ENCODE measurements at places on chromosomes 6 and 20. TPM values are rescaled to one million over a fixed set of nuclear protein-coding genes. Genes with fewer than 3 reads are reported as not detected.

The CTSZ gene
- total RNA-seq = 76.6 TPM

The C6orf141 gene
- total RNA-seq = 0.81 TPM

The SOX18 gene
- 2.8 TPM for total RNA-seq

The PBOV1 gene
- not detected for total RNA-seq

The FRK gene
- total RNA-seq = 1.4 TPM

The SMIM28 gene
- total RNA-seq = not detected

The SIM1 gene
- total RNA-seq = 0.14 TPM

The TAAR6 gene
- total RNA-seq = not detected

The MLN gene
- total RNA-seq = not detected

The OSBPL2 gene
- total RNA-seq = 46.7 TPM

The FAM184A gene
- total RNA-seq = 186 TPM

The NMBR gene
- 0.23 TPM for total RNA-seq

The GMPR gene
- total RNA-seq = 20.7 TPM

The C20orf202 gene
- not detected for total RNA-seq

The CPXM1 gene
- 74.7 TPM for total RNA-seq

The GRM4 gene
- total RNA-seq = 9.1 TPM

The PACSIN1 gene
- 7.3 TPM for total RNA-seq

The TCP11 gene
- not detected for total RNA-seq

The OOEP gene
- not detected for total RNA-seq

The LPIN3 gene
- 13.2 TPM for total RNA-seq

The PAQR8 gene
- 5.4 TPM for total RNA-seq

The TGM2 gene
- total RNA-seq = 0.37 TPM

The WFDC6 gene
- not detected for total RNA-seq

The GINS1 gene
- 40.8 TPM for total RNA-seq

The TNF gene
- total RNA-seq = not detected

The ME1 gene
- 15.4 TPM for total RNA-seq

The HLA-DMA gene
- 6.1 TPM for total RNA-seq

The CLVS2 gene
- total RNA-seq = 48.1 TPM

The MRPS18A gene
- total RNA-seq = 58.1 TPM

The TNFRSF6B gene
- total RNA-seq = not detected
